ENCODE measurements at places on chromosomes 5 and 9.

- no peak for DNase-seq
Observed at GRCh38 chr5:179413711-179414458, 68.6 kb upstream of the ADAMTS2 start.

GRCh38 chr5:174724484-174725260, at the start of gene MSX2:
Gene MSX2 (plus strand): TSS chr5:174724582. CDS start chr5:174724660, 78 bp downstream.
- peak; percentile 78 for DNase-seq

DNA sequence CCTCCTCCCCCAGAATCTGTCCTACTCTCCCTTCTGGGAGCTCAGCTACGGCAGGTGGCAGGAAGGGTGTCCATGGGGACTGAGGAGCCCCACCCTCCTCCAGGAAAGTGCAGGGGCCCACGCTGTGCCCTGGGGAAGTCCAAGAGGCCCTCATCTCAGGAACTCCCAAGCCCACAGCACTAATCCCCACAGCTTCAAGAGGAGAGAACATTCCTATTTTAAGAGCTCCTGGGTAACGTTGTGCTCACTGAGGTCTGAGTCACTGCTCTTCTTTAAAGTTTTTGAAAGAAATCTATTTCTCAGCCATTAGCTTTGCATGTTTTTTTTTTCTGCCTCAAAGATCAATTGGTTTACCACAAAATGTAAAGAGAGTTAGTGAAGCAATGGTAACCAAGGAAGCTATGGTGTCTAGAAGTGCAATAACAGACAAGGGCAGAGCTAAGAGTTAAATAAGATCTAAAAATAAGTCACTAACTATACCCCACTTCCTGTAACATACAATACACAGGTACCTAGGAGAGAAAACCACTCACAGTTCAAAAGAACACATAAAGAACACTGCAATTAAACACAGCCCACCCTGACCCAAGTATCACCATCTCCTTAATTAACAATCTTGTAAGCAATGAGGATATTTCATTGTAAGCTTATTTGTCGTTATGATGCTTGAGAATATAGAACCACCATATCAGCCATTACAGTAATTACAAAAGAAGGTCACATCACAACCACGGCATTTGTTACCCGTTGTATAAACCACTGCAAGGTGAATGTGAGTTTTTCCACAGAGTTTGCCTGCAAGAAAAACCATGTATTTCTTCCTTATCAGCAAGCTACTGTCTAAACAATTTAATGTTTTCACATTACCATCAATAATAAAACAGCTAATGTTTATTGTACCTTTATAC, 382.3 kb upstream of the SLC30A5 start:
- no peak for DNase-seq

DNA sequence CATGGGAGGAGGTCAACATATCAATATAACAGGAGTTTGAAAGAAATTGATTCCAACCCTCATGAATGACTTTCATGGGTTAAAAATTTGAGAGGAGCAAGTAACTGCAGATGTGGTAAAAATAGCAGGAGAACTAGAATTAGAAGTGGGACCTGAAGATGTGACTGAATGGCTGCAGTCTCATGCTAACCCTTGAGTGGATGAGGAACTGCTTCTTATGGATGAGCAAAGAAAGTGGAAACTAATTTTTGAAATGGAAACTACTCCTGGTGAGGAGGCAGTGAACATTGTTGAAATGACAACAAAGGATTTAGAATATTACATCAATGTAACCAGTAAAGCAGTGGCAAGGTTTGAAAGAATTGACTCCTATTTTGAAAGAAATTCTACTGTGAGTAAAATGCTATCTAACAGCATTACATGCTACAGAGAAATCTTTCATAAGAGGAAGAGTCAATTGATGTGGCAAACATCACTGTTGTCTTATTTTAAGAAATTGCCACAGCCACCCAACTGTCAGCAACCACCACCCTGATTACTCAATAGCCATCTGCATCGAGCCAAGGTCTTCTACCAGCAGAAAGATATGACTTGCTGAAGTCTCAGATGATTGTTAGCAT, 1683.2 kb downstream of the MAT2B start:
- no peak for DNase-seq

GRCh38 chr5:82985763-82986162, 91.4 kb downstream of the TMEM167A start:
- no peak for DNase-seq

DNA sequence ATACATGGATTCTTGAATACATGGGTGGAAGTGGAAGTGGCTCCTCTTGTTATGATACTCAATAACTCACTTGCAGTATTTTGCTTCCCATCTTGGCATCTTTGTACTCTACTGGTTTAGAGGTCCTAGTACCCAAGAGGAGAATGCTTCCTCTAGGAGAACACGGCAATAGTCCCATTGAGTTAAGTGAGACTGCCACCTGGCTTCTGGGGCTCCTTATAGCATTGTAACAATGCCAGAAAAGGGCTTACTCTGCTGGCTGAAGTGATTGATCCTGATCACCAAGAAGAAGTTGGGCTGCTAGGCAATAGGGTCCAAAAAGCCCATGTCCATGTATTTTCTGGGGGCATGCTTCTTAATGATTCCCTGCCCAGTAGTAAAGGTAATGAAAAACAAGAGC, 627.6 kb upstream of the SGCD start:
- DNase-seq: no peak

GRCh38 chr5:155307229-155307628, 293.7 kb downstream of the KIF4B start:
- no peak for DNase-seq

- no peak for DNase-seq
Observed at GRCh38 chr5:63263411-63263810, 684.8 kb downstream of the LRRC70 start.

- DNase-seq: no peak
Observed at GRCh38 chr5:122142480-122143164, 13.3 kb downstream of the ZNF474 start.

GRCh38 chr9:104872656-104873488, 55.1 kb downstream of the ABCA1 start:
- DNase-seq: no peak
